ENCODE measurements at places on chromosomes 5 and 9.

- no peak for DNase-seq
Observed at GRCh38 chr9:26954050-26954508, 2.1 kb upstream of the IFT74 start.

- no peak for DNase-seq
Observed at GRCh38 chr9:126756876-126757415, 47.9 kb upstream of the ZBTB43 start.

DNA sequence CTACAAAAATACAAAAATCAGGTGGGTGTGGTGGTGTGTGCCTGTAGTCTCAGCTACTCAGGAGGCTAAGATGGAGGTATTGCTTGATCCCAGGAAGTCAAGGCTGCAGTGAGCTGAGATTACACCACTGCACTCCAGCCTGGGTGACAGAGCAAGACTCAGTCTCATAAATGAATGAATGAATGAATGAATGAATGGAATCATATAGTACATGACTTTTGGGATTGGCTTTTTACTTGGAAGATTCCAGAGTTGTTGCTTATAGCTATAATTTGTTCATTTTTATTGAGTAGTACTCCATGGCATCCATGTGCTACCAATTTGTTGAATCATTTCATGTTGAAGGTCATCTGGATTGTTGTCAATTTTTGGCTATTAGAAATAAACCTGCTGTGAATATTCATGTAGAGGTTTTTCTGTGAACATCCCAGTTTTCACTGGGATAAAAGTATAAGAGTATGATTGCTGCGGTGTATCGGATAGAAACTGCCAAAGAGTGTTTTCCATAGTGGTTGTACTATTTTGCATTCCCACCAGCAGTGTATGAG, 19.9 kb downstream of the ERBIN start:
- no peak for DNase-seq

GRCh38 chr5:98301547-98301946, 471.9 kb upstream of the RGMB start:
- DNase-seq, result no peak

DNA sequence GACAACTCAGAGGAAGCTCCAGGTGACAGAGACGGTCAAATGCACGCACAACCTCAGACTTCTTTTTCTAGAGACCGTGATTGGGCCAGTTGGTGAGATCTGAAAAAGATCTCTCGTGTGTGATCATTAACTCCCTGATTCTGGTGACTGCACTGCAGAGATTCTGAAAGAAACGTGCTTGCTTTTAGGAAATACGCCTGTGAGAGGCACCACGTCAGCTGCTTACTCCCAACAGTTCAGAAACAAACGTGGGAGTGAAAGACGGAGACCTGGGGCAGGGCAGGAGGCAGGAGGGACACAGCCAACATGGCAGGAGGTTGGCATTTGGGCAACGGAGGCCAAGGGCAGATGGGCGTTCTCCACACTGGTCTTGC, 15.9 kb downstream of the SLC12A7 start:
- DNase-seq, result no peak

DNA sequence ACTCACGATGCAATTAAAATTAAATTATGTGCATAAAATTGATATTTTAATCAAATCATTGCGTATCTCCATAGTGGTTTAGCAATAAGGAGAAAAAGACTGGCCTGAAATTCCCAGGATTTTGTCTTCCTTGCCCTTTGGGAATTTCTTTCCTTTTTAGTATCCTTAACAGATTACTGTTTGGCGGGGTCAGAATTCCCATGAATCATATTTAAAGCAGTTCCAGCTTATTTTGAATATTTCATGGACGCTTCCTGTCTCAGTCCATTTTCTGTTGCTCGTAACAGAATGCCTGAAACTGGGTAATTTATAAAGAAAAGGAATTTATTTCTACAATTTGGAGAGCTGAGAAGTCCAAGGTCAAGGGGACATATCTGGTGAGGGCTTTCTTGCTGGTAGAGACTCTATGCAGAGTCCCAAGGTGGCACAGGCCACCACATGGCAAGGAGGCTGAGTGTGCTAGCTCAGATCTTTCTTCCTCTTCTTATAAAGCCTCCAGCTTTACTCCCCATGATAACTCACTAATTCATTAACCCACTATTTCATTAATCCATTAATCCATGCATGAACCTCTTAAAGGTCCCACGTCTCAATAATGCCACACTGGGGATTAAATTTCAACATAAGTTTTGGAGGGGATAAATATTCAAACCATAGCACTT, 37.8 kb downstream of the CDH6 start:
- DNase-seq, result no peak

DNA sequence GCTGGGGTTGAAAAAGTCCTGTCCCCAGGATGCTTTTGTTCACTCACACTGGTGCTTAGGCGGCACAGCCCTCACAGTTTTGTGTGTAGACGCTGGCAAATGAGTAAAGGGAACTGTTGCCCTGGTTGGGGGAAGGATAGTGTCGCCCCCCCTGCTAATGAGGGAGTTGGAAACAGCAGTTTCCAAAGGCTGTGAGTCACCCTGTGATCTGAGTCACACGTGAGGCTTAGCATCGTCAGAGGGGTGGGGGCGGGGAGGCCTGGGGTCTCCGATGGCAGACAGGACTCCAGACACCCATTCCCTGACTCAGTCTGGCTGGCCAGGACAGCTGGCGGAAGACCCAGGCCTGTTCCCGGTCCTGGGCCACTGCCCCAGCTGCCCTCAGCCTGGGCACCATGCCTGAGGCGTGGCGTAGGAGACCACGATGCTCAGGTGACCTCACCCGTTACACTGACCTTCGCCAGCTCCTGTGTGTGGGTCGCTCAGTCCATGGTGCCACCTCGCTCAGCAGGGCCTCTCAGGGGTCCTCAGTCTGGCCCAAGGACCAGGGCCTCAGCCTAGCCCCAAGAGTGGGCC, 2.9 kb downstream of the DNAJB5 start:
- DNase-seq, result peak; percentile 83

- no peak for DNase-seq
Observed at GRCh38 chr9:12166518-12166917, 526.7 kb upstream of the TYRP1 start.

GRCh38 chr5:56861893-56862485, 46.6 kb downstream of the MAP3K1 start:
- no peak for DNase-seq

GRCh38 chr5:145473042-145473642, 362.0 kb downstream of the PRELID2 start:
- no peak for DNase-seq

DNA sequence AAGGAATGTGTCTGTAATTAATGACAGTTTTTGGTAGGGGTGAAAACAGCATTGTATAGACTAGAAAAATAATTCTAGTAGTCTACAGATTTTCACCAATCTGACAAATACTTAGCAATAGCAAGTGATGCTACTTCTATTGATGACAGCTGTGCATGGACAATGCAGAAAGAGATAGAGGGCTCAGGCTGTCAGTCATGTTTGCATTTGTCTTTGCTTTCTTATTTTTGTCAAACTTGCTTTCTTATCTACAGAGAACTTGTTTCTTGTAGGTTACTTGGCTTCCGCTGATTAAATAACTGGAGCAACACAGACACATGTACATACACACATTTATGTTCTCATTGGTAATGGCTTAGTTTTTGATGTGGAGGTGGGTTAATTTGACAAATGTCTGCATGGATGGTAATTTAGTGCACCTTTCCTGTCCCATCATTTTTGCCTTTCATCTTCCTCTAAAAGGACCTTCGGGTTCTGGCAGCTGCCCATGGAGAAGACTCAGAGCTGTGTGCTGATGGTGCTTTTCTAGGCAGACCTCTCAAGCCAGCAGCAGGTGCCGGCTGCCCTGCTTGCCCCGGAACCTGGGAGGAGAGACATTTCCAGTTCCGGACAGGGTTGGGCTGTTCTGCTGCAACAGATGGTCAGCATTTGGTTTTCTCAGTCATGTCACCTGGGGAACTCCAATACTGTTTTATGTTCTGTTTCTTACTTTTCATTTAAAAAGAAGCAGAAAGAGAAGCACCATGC, 28.8 kb downstream of the CAMK4 start:
- DNase-seq, result no peak

- DNase-seq, result peak; percentile 13
Observed at GRCh38 chr5:132480893-132481595, 9.5 kb downstream of the IRF1 start.

GRCh38 chr5:14457476-14457875, 124.1 kb upstream of the OTULINL start:
- DNase-seq, result no peak

DNA sequence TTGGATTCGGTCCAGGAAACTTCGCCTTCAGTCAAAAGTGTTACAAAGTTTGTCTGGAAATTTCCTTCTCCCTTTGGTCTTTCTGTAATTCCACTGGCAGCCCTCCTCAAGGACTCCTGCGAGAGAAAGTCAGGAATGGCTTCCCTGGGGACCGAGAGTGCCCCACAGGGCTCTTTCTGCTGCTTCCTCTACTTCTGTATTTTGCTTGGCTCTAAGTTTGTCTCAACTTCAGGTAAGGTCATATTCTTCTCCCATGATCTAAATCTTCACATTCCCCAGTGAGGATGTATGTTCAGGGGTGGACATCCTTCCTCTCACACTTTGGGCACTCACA, 10.3 kb upstream of the RIOK2 start:
- DNase-seq, result no peak

- DNase-seq, result no peak
Observed at GRCh38 chr9:137380606-137381005, 42.4 kb downstream of the EXD3 start.

DNA sequence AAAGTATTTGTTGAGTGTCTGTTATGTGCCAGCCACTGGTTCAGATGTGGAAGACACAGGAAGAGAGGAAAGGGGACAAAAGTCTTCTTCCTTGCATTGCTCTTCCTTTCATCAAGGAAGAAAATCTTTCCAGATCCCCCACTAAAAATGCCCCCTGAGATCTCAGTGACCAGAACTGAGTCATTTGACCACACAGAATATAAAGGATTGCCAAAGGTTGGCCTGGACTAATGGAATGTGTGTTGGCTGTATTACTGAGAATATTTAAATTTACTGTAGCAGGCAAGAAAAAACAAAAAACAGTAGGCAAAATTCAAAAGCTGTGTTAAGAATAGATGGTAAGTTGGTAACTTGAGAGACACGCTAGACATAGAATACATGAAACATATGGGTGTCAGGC, 10.0 kb upstream of the SEPTIN8 start:
- DNase-seq, result no peak

DNA sequence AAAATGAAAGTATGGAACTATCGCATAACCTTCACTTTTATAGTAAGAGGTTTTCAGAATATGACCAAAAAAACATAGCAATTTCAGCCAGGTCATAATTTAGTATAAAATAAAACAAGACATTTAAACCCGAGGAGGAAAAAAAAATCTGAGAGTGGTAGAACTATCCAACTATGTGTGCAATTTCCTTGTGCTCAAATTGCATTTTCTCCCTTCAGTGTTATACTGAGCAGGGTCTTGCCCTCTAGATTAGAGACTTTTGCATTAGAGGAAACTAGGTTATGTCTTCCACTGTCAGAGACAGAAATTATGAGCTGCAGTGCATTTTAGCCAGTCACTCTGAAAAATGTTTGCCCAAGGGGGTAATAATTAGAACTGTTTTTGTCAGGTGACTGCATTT, 330.6 kb downstream of the NR2F1-AS1 start:
- DNase-seq, result no peak

GRCh38 chr5:8598996-8599395, 730.0 kb downstream of the MTRR start:
- DNase-seq, result no peak

DNA sequence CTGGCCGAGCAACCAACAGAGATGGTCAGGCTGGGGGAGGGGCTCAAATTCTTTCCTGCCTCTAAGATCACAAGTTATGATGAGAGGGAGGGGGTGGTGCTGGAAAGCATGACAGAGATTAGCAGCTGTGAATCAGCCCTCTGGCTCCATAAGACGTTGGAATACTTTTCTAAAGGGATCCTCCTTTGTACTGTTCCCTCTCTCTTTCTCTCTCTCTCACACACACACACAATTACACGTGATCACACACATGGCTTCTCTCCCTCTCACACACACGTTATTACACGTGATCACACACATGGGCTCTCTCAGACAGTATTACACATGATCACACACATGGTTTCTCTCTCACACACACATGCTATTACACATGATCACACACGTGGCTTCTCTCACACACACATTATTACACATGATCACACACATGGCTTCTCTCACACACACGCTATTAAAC, at the start of gene SLC45A2:
Gene SLC45A2 (minus strand): TSS at position 23 of the 454 bp plus-strand sequence. CDS start 110 bp downstream, outside the sequence.
- DNase-seq, result no peak

GRCh38 chr5:68033029-68033428, 182.5 kb upstream of the PIK3R1 start:
- DNase-seq, result no peak

GRCh38 chr5:87258507-87258906, 9.2 kb upstream of the RASA1 start:
- no peak for DNase-seq

- no peak for DNase-seq
Observed at GRCh38 chr5:66617991-66618768, 22.0 kb downstream of the MAST4 start.

DNA sequence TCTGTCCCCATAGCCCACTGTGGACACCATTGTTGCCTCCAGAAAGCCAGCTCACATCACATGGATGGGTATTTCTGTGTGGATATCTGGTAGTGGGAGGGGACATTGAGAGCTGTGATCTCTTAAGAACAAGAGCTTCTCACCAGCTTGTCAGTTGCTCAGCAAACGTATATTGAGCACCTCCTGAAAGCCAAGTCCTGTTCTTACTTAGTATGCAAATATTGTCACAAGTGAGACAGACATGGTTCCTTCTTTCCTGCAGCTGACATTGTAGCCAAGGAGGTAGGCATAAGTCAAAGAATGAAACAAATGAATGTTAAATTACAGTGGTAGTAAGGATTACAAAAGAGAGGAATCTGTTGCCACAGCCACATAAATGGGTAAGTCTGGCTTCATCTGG, 3.8 kb downstream of the TCOF1 start:
- DNase-seq, result no peak

- DNase-seq, result no peak
Observed at GRCh38 chr5:144139586-144139985, 30.9 kb downstream of the YIPF5 start.

GRCh38 chr5:42828671-42829070, 17.0 kb upstream of the SELENOP start:
- no peak for DNase-seq

GRCh38 chr5:172145870-172146747, 41.9 kb downstream of the STK10 start:
- DNase-seq, result no peak

GRCh38 chr5:95709967-95710650, 21.0 kb upstream of the RHOBTB3 start:
- DNase-seq, result no peak

DNA sequence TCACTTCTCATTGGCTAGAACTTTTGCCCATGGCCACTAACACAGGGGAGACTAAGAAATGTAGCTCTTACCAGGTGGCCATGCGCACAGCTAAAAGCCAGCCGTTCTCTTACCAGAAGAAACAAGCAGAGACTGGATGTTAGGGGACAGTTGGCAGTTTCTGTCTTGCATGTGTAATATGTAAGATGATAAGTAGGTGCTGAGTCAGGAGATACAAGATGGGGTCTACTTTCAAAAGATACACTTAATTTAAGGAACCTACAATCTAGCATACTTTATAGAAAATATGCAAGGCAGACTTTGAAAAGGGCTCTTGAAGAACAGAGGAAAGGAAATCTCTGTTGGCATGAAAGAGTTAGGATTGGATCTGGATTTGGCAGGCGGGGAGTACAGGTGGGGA, 244.5 kb downstream of the ZSWIM6 start:
- DNase-seq, result no peak

- DNase-seq, result peak; percentile 19
Observed at GRCh38 chr9:224582-225520, 10.2 kb downstream of the DOCK8 start.

Measured in activated CD4-positive, alpha-beta memory T cell treated with anti-CD3 and anti-CD28 coated beads for 36 hours (primary cell).